Activated T-cell treated with anti-CD3 and anti-CD28 coated beads, Interleukin-2, amount 50 U/mL, for 24 hours (primary cell): ENCODE measurements at places on chromosomes 7 and 10.

GRCh38 chr7:3198316-3198715, 102.7 kb upstream of the SDK1 start:
- H3K27ac ChIP-seq, result no peak overlapping the region
- H3K4me3 ChIP-seq, result no peak overlapping the region
- H3K36me3 ChIP-seq, result no peaks in the 10 kb centered on the region
- peaks cover 5% of the 10 kb centered on the region for H3K27me3 ChIP-seq

- H3K4me3 ChIP-seq, result no peak overlapping the region
- H3K36me3 ChIP-seq, result no peaks in the 10 kb centered on the region
- DNase-seq, result no peak
- H3K27ac ChIP-seq, result no peak overlapping the region
- no peaks in the 10 kb centered on the region for H3K27me3 ChIP-seq
These were observed 55.5 kb upstream of the ATP6V0A4 start for GRCh38 chr7:138853448-138853847.

DNA sequence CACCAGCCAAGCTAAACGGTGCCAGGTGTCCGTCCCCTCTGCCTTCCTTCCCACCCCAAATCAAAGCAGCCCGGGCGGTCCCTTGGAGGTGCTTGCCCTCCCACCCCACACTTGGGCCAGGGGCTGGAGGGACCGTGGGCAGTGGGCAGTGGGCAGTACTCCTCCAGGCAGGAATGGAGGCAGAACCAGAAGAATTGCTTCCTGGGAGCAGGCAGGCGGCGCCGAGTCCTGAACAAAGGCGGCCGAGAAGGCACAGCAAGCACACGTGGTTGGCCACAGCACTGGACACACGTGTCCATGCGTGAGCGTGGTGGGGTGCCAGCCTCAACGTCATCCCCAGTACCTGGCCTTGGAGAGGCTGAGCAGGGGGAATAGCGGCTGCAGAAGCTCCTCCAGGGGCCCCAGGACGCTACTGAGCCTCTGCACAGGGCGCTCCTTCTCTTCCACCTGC, 48.4 kb upstream of the NKX6-2 start:
- no peaks in the 10 kb centered on the region for H3K36me3 ChIP-seq
- DNase-seq, result no peak
- H3K4me1 ChIP-seq, result no peaks in the 10 kb centered on the region
- H3K27me3 ChIP-seq, result peaks cover 9% of the 10 kb centered on the region
- no peak overlapping the region for H3K27ac ChIP-seq

- peaks cover 30% of the 10 kb centered on the region for H3K27me3 ChIP-seq
- no peak for DNase-seq
- peaks cover 5% of the 10 kb centered on the region for H3K4me1 ChIP-seq
- no peaks in the 10 kb centered on the region for H3K36me3 ChIP-seq
These were observed 78.0 kb upstream of the AMPH start for GRCh38 chr7:38709123-38709522.

DNA sequence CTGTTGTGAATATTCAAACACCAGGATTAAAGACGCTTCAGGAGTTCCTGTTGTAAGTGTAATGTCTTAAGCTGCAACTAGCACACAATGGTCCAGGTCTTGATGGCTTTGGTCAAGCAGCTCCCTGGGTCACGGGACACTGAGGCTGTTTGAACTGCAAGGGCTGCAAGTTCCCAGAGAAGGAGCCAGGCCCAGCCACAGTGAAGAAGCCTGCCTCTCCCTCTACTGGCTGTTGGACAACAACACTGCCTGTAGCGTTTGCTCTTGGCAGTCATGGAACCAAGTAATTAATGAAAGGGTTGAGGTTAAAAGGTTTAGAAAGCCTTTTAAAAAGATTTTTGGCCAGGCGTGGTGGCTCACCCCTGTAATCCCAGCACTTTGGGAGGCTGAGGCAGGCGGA, 31.9 kb upstream of the GUSB start:
- DNase-seq, result no peak
- H3K4me3 ChIP-seq, result no peak overlapping the region
- H3K27ac ChIP-seq, result no peak overlapping the region
- H3K36me3 ChIP-seq, result no peaks in the 10 kb centered on the region

DNA sequence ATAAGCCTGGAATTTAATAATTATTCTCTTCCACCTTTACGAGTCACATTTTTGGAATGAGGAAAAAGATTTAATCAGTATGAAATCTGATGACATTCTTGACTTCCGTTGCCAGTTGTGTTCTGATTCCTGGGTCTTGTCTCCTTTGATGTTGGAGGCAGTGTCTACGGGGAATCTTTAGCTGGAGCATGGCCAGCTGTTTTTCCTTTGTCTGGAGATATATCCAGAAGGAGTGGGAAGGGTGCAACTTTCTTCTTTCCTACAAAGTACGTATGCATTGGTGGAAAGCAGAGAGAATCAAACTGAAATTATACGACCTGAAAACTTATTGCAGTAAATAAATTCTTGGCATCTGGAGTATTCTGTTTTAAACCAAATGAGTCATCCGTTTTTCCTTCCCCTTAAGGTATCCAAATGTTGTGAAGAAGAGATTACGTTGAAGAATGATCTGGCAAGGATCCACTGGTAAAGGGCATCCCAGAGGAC, 6.9 kb upstream of the GNG11 start:
- H3K4me3 ChIP-seq, result no peak overlapping the region
- H3K4me1 ChIP-seq, result no peaks in the 10 kb centered on the region
- H3K36me3 ChIP-seq, result no peaks in the 10 kb centered on the region
- no peak overlapping the region for H3K27ac ChIP-seq
- peaks cover 23% of the 10 kb centered on the region for H3K27me3 ChIP-seq

DNA sequence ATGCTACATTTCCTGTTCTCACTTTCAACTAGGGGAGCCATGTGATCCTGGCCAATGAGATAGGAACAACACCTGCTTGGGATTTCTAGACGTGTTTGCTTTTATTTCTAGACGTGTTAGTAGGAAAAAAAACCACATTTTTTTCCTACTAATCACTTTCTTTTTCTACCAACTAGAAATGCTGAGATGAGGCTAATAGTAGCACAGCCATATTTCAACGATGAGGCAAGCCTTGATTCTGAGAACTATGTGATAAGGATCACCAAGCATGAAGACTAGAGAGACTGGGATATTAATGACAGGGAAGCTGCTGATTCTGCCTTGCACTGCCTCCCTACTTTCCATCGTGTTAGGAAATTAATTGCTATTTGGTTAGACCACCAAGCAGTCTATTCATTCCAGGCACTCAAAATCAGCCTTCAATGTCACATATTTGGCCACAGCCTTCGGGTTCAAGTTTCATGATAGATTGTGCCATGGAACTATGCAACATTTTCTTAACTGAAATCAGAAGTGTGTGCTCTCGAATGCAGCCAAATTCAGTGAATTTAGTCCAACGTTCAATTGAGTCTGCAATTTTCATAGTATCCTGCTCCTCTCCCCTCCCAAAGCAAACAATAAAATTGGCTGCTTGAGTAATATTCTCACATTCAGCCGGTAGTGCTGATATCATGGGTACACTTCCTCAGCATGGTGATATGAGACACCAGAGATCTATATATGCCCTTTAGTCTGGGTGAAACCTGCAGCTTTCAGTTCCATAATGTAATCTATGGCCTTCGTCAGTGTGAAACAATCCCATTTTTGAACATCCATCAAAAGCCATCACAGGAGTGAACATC, 98.1 kb downstream of the GPR37 start:
- no peak overlapping the region for H3K4me3 ChIP-seq
- DNase-seq, result no peak
- H3K27me3 ChIP-seq, result no peaks in the 10 kb centered on the region
- H3K36me3 ChIP-seq, result no peaks in the 10 kb centered on the region

GRCh38 chr10:63563623-63564022, 42.4 kb downstream of the REEP3 start:
- no peak overlapping the region for H3K27ac ChIP-seq
- DNase-seq, result no peak
- H3K4me3 ChIP-seq, result no peak overlapping the region
- H3K36me3 ChIP-seq, result peaks cover 10% of the 10 kb centered on the region
- peaks cover 7% of the 10 kb centered on the region for H3K4me1 ChIP-seq

- peak overlapping the region; percentile 89 for H3K4me3 ChIP-seq
- H3K4me1 ChIP-seq, result peaks cover 36% of the 10 kb centered on the region
- H3K36me3 ChIP-seq, result peaks cover 16% of the 10 kb centered on the region
These were observed 58.4 kb downstream of the ZNF467 start for GRCh38 chr7:149714910-149715471.

DNA sequence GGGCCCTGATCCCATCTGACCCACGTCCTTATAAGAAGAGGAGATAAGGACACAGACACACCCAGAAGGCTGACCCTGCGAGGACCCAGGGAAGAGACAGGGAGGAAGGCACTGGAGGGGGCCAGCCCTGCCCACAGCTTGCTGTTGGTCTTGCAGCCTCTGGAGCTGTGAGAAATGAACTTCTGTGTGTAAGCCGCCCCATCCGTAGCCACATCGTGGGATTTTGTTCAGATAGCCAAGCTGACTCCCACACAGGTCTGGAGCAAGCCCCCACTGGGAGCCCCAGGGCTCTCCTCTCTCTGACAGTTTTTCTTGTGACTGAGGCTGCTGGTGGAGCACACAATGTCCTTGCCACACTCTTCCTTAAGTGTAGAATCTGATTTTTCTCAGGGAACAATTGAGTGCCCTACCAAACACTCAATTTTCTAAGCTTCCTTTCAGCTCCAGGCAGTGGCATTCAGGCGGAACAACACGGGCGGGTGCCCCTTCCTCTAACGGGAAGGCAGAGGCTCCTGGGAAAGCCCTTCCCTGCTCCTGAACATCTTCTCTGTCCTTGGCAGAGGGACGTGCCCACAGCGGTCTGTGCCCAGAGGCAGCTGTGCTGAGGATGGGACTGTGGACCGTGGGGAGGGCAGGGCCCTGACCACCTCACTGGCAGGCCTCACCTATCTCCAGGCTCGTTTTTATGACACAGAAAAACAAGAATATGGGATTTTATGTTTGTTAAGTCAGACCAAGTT, 160.6 kb upstream of the SHH start:
- no peaks in the 10 kb centered on the region for H3K36me3 ChIP-seq
- peaks cover 3% of the 10 kb centered on the region for H3K27me3 ChIP-seq
- H3K4me3 ChIP-seq, result no peak overlapping the region
- no peak overlapping the region for H3K27ac ChIP-seq
- peaks cover 6% of the 10 kb centered on the region for H3K4me1 ChIP-seq

DNA sequence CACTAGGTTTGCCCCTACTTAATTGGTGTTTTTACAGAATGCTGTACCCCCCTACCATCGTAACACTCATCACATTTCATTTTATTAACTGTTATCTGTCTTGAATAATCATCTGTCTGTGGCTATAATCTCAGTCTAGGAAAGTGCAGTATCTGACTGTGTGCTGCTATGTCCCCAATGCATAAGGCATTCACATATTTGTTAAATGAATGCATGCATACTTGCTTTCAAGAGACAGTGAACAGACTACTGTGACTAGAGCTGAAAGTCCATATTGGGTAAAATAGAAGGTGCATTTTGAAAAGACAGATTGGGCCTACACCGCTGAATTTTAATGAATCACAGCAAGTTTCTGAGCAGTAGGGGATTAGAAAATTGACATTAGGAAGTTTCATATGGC, 112.3 kb downstream of the ARHGAP12 start:
- no peak overlapping the region for H3K4me3 ChIP-seq
- H3K27me3 ChIP-seq, result no peaks in the 10 kb centered on the region
- no peak for DNase-seq
- peaks cover 27% of the 10 kb centered on the region for H3K36me3 ChIP-seq
- no peaks in the 10 kb centered on the region for H3K4me1 ChIP-seq

DNA sequence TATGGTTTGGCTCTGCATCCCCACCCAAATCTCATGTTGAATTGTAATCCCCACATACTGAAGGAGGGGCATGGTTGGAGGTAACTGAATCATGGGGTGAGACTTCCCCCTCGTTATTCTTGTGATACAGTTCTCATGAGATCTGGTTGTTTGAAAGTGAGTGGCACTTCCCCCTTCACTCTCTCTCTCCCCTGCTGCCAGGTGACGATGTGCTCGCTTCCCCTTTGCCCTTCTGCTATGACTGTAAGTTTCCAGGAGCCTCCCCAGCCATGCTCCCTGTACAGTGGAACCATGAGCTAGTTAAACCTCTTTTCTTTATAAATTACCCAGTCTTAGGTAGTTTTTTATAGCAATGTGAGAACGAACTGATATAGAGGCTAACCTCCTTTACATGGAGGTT, 16.6 kb downstream of the PLPP4 start:
- no peaks in the 10 kb centered on the region for H3K36me3 ChIP-seq
- no peaks in the 10 kb centered on the region for H3K4me1 ChIP-seq
- no peak overlapping the region for H3K4me3 ChIP-seq
- no peak for DNase-seq

DNA sequence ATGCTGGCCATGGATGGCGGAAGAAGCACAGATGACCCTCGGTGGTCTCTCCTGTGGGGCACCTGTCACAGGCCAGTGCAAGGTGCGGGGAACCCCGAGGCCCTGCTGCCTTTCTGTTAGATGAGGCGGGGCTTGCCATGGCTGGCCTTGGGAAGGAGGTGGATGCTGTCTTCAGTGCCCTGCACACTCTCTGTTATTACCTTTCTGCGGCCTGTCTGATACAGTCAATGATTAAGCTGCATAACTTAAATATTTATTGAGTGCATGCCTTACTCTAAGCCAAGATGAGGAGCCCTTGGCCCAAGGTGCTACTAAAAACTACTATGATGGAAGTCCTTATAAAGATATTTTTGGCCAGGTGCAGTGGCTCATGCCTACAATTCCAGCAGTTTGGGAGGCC, 36.7 kb upstream of the MNX1 start:
- H3K27me3 ChIP-seq, result peaks cover 12% of the 10 kb centered on the region
- H3K27ac ChIP-seq, result no peak overlapping the region
- no peak for DNase-seq
- H3K4me3 ChIP-seq, result no peak overlapping the region

- H3K4me1 ChIP-seq, result no peaks in the 10 kb centered on the region
- no peak overlapping the region for H3K4me3 ChIP-seq
- no peak overlapping the region for H3K27ac ChIP-seq
- no peaks in the 10 kb centered on the region for H3K36me3 ChIP-seq
These were observed 17.7 kb downstream of the CACNB2 start for GRCh38 chr10:18157881-18158280.

- no peak overlapping the region for H3K4me3 ChIP-seq
- no peak overlapping the region for H3K27ac ChIP-seq
- DNase-seq, result no peak
- peaks cover 36% of the 10 kb centered on the region for H3K27me3 ChIP-seq
- no peaks in the 10 kb centered on the region for H3K4me1 ChIP-seq
These were observed 44.5 kb upstream of the COMTD1 start for GRCh38 chr10:75280236-75280635.

- H3K4me1 ChIP-seq, result peaks cover 4% of the 10 kb centered on the region
- H3K4me3 ChIP-seq, result no peak overlapping the region
- no peak overlapping the region for H3K27ac ChIP-seq
- DNase-seq, result no peak
These were observed 99.0 kb downstream of the GNAT3 start for GRCh38 chr7:80412842-80413241.

DNA sequence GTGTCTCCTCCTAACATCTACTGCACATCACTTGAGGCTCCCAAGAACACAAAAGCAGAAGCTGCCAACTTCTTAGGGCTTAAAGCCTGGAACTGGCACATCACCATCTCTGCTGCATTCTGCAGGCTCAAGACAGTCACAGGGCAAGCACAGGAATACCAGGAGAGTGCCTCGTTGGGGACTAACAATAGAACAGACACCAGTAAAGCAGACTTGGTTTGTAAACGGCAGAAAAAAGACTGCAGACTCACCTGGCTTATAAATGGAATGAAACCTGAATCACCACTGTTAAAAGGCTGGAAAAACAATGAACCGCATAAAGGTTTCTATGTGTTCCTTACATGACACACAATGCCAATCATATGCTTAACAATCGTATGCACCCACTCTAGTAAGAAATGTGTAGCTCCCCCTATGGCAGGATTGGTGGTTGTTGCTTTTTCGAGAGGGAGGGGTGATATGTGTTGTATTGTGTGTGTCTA, 12.8 kb downstream of the RHEB start:
- H3K4me3 ChIP-seq, result no peak overlapping the region
- DNase-seq, result no peak
- H3K4me1 ChIP-seq, result peaks cover 80% of the 10 kb centered on the region
- no peaks in the 10 kb centered on the region for H3K27me3 ChIP-seq
- H3K36me3 ChIP-seq, result peaks cover 27% of the 10 kb centered on the region
- H3K27ac ChIP-seq, result no peak overlapping the region
